ENCODE measurements at places on chromosomes 11 and 22.

DNA sequence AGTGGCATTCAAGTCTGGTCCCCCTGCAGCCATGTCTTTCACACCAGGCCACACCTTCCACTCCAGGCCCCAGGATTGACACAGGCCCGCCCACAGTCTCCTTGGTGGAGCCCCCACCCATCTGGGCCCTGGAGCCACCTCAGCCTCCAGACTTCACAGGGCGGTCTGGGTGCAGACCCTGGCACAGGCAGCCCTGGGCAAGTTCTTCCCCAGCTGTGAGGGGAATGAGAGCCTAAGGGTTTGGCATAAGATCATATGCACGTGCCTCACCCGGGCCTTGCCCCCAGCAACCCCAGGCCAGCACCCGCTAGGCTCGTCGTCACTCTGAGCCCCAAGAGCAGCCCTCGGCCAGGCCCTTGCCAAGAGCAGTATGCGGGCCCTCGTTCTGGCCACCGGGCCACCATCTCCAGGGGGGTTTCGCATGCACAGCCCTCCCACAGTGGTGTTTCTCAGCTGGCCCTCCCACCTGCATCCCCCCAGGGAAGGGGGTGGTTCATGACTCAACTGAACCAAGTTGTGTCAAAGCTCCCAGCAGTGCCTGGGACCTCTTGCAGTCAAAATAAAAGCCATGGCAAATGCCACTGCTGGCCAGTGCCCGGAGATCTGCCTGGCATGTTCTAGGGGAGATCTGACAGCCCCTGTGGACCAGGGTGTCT, 70.4 kb upstream of the KCNQ1OT1 start:
- DNase-seq: no peak

GRCh38 chr11:43574949-43575912, 105.3 kb upstream of the HSD17B12 start:
- no peak for DNase-seq

DNA sequence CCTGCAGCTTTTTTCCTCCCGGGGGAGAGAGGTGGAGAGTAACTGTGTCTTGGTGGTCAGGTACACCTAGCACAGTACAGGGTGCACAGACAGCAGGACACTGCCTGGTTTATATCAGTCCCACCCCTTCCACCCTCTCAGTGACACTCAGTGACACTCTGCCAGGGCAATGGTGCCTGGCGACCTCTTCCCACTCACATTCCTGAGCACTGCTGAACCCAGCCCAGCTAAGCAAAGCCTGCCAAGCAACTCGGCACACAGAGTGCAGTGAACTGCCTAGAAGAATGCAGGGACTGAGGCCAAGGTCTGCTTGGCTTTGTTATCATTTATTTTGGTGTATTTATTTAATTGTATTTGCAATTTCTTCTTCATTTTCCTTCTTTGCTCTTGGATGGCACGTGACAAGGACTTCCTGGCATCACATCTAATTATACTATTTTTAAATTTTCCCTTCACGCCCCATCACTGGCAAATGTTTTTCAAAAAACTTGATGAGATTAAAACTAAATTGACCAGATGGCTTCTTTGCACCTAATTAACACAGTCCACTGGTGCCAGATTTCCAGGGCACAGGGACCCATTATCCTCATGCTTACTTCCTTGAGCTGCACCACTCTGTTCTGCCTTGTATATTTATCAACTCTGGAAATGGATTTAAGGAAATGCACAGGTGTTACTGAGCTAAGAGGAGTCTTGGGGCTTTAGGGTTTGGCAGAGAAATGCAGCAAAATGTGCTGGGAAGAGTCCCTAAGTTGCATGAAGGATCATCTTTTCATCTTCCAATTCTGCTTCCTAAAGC, 205.6 kb downstream of the ADAMTS15 start:
- no peak for DNase-seq

- no peak for DNase-seq
Observed at GRCh38 chr22:30057375-30057774, 22.9 kb upstream of the HORMAD2 start.

DNA sequence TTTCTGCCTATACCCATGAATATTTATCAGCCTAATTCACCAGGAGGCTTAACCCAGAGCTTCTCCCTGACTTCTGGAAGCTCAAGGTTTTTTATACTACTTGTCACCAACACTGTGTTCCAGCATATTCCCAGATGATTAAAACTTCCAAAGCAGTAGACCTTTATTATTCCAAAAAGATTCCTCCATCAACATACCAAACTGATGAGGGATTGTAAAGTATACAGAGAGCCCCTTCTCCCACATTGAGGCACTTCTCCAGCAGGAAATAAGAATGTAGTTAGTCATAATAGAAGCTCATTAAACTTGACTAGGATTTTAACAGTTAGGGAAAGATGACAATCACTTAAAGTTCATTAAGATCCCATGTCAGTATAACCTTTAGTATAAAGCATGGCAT, 51.4 kb upstream of the CEP126 start:
- peak; percentile 98 for DNase-seq

- DNase-seq: no peak
Observed at GRCh38 chr11:64998690-64999431, 2.1 kb upstream of the BATF2 start.

GRCh38 chr11:46472662-46472994, 81.1 kb upstream of the CHRM4 start:
- no peak for DNase-seq

- DNase-seq: no peak
Observed at GRCh38 chr11:126328001-126328390, 24.1 kb downstream of the DCPS start.

GRCh38 chr22:40855071-40855978, 1.1 kb downstream of the ST13 start:
- no peak for DNase-seq

DNA sequence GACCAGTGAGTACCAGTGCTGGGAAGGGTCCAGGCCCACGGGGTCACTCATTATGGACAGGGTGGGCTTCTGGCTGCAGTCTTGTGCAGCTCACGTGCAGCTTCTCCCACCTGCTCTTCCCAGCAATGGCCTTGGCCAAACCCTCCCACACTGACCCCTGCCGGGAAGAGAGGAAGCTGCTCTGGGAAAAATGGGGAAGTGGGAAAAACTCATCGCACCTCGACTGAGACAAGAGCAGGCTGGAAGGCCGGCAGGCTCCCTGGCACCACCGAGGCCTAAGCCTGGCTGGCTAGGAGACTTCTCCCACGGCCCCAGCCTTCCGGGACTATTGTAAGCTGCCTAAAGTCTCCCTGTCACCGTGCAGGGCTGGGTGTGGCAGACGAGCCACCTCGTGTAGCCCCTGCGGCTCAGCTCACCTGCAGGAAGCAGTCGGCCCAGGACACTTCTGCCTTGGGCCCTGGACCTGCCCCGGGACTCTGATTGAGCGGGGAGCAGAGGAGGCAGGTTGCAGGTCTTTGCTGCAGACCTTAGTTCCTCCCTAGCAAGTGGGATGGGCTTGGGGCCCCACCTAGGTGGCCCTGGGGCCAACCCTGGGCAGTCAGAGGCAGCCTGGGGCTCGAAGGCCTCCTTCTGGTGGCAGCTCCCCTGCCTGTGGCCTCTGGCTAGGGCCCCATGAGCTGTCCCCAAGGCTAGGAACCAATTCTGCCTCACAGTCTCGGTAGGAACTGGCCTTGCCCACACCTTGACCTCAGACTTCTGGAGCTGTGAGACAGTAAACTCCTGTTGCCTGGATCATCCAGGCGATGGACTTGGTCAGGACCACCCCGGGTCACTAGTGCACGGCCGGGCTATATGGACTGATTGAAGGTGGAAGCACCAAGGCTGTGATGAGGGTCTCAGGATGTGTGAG, 23.1 kb downstream of the MRGPRG start:
- DNase-seq: no peak

GRCh38 chr22:44431256-44431655, 66.8 kb downstream of the RTL6 start:
- DNase-seq: no peak

- DNase-seq: no peak
Observed at GRCh38 chr22:42307806-42308563, 37.5 kb upstream of the TCF20 start.

DNA sequence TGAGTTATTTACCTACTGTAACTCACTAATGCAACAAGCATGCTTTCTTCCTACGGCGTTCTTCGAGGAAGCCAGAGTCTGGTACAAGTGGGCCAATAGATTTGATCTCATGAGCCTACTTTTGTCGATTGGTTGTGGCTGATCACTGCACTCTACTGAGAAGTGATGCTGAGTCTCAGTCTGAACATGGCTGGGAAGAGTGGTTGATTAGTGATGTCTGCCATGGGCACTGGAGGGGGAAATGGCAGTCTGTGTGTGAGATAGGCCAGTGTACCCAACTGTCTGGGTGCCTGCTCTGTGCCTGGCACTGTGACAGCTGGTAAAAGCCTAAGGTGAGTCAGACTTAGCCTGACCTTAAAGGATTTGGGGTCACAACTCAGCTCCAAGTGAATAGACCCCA, 28.3 kb downstream of the MYO18B start:
- DNase-seq: no peak
